Activated CD4-positive, alpha-beta T cell treated with anti-CD3 and anti-CD28 coated beads, Interleukin-2, amount 50 U/mL, for 16 hours (primary cell): ENCODE measurements at places on chromosomes 5 and 9.

- no peak for DNase-seq
These were observed 13.5 kb upstream of the NRARP start for GRCh38 chr9:137315581-137316011.

DNA sequence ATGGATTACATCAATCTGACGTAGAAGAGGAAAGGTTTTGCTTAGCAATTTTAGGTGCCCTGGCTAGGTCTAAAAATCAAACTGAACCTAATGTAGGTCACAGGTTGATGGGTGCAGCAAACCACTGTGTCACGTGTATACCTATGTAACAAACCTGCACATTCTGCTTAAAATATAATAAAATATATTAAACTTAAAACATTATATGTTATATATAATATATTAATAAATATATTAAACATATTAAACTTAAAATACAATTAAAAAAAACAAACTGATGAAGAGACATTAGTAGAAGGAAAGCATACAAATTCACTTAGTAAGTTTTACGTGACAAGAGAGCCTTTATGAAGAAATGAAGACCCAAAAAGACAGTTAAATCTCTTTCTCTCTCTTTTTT, 51.7 kb upstream of the FBXL17 start:
- no peak for DNase-seq

DNA sequence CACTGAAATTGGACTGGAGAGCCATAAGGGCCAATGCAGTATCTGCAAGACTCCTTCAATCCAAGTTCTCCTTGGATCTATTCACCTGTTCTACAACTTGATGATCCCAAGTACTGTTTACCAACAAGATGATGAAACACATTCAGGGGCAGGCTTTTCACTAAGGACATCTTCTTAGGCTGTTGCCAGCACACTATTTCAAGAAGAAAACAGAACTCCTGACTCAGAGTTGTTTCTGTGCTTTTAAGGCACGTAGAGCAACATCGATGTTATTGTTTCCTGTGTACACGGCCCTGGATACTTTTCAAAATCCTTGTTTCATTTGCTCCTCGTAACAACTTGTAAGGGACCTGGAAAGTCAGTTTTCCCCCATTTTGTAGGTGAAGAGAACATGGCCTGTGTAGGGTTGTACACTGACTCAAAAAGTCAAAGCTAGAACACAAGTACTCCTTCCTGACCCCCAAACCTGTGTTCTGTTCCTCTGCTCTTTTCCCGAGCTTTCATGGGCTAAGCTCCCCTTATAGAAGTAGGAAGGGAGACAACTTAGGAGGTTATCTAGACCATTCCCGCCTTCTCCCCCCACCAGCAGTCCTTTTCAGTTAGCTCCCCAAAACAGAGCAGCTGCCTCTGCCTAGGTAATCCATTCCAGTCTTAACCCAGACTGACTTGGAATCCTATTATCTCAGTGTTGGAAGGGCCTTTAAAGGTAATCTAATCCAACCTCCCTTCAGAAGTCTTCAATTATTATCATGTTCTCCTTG, 5.2 kb upstream of the MGAT1 start:
- DNase-seq: peak; percentile 18

- DNase-seq: no peak
These were observed 34.5 kb downstream of the SLC31A2 start for GRCh38 chr9:113185271-113185670.

DNA sequence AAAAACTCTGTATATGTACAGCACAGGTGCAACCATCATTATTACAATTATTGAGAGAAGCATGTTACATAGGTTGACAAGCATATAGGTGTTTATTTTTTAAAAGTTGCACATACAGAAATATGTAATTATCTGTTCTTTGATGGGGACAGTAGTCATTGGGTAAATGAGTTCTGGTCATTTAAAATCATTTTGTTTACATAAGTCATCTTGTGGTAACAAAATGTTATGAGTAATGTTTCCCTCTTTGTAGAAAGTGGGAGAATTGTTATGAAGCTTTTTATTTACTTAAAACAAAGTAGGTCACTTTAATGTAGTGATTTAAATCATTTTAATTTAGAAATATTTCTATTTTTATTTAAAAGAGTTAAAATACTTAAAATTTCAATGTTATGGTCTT, 33.8 kb upstream of the FBXL17 start:
- no peak for DNase-seq

GRCh38 chr5:57816108-57816507, 333.5 kb upstream of the ACTBL2 start:
- DNase-seq: no peak

- DNase-seq: peak; percentile 67
These were observed 11.1 kb downstream of the TTC39B start for GRCh38 chr9:15295761-15296405.

DNA sequence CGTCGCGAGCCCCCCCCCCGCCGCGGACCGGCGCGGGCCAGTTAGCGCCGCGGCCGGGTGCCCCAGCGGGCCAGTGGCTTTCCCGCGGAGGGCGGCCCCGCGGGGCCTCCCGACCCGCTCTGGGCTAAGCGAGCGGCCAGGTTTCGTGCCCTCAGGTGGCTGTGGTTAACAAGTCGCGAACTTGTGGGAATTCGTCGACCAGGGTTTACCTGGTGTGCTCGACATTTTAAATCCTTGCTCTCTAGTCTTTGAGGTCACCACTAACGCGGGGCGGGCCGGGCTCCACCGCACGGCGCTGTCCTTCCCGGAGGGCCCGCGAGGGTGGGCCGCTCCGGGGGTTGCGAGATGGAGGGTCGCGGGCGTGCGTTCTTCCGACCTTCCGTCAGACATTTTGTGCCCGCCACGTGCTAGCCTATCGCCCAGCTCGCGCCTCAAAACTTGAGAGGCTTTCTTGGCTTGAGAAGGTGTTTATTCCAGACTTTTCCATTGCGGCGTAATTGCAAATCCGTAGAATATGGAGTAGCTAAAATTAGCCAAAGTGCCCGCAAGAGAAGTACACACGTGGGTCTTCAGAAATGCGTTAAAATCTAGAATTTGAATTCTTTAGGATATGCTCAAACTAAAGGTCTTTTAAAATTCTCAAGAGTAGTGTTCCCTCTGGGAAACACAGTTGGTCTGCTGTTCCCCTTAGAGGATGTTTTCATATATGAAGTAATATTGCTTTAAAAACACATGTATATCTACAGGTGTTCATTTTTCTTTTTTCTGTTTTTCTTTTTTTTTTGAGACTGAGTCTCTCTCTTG, 2.1 kb downstream of the ANP32B start:
- DNase-seq: peak; percentile 51

GRCh38 chr9:81621785-81622259, 67.5 kb downstream of the TLE1 start:
- DNase-seq: no peak

- DNase-seq: no peak
These were observed 93.4 kb upstream of the CCDC112 start for GRCh38 chr5:115389799-115390382.

DNA sequence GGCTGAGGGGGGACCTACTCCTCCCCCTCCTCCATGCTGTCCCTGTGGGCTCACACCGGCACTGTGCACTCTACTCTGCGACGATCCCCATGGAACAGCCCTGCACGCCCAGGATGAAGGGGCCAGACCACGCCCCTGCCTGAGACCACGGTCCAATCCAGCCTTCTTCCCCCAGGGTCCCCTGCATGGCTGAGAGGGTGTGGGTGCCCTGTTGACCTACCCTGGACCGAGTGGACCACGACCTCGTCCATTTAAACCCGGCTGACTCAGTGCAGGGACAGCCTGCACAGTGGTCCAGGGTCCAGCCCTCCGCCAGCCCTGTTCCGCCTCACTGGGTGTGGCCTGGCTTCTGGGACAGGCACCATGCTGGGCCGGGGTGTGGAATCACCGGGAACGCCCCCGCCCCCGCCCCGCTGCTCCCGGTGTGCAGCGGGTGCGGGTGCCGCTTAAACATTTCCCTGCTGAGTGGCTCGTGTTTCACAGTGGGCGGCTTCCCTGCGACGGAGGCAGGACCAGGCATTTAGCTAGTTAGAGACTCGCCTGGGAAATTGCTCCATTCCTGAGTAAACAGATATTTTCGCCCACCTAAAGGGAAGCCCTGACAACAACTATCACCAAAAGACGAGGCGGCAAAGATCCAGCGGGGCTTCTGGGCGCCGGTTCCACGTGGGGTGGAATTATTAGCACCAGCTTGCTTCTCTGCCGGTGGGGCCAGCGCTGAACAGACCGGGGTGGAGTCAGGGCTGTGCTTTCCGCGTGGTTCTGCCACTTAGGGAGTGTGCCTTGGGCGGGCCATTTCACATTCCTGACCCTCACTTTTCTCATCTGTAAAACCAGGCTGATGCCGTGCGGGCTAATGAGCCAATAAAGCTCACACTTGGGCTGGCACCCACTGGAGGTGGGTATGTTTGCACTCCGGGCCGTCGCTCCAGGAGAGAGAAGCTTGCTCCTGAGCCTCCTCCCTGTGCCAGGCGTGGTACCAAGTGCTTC, 22.6 kb downstream of the DBH start:
- no peak for DNase-seq

GRCh38 chr5:98982880-98983279, 54.1 kb upstream of the CHD1 start:
- no peak for DNase-seq

GRCh38 chr9:132077881-132078698, 1.6 kb downstream of the MED27 start:
- peak; percentile 40 for DNase-seq

DNA sequence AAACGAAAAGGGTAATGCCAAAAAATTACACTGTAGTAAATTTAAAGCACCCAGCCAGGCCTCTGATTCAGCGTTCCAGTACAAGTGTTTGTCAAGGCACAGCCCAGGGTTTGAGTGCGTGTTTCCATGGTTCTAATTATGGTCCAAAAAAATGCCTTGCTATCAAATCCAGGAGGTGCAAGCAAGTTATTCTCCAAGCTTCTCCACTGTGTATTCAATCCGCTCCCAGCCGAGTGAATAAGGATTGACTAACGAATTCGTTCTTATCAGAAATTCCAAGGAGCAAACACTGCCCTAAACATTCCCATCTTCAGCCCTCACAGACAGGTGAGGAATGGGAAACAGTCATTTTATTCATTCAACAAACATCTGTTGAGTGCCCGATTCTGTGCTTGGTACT, 103.3 kb upstream of the WWC1 start:
- DNase-seq: no peak

GRCh38 chr5:42943931-42944631, 96.0 kb downstream of the ANXA2R start:
- DNase-seq: no peak

GRCh38 chr9:125235804-125236519, 5.2 kb downstream of the HSPA5 start:
- no peak for DNase-seq

- DNase-seq: no peak
These were observed 71.9 kb downstream of the CDK5RAP2 start for GRCh38 chr9:120507936-120508510.

- DNase-seq: no peak
These were observed 17.1 kb downstream of the CTNNA1 start for GRCh38 chr5:138770291-138770690.

GRCh38 chr9:107068581-107068980, 205.6 kb downstream of the ZNF462 start:
- DNase-seq: no peak

DNA sequence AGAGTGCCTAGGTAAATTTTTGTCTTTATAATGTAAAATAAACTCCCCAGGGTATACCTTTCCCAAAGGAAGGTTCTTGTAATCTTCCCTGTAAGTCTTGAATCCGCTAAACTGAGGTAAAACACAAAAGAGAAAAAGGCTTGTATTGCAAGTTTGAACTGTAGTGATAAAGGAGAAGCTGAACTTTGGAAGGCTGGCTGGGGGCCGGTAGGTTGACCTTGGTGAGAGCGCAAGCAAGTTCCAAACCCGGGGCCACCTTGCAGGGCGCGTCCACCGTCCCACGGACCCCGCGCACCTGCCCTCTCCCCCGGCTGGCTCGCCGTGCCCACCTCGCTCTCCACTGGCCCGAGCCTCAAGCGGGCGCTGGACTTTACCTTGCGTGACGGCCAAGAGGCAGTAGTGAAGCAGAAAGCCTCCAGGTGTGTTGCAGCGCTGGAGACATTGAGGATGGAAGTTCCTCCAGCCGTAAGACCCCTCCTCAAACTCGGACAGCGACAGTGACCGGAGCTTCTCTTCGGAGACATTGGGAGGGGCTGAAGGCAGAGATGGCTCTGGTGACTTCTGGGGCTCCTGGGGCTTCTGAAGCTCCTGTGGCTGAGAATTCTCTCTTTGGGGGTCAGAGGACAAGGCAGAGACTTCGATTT, 428 bp downstream of the SLCO4C1 start:
- DNase-seq: no peak

- DNase-seq: no peak
These were observed 286.8 kb upstream of the RPS23 start for GRCh38 chr5:82564963-82565362.

GRCh38 chr5:124180875-124181461, 565.5 kb downstream of the ZNF608 start:
- DNase-seq: no peak

DNA sequence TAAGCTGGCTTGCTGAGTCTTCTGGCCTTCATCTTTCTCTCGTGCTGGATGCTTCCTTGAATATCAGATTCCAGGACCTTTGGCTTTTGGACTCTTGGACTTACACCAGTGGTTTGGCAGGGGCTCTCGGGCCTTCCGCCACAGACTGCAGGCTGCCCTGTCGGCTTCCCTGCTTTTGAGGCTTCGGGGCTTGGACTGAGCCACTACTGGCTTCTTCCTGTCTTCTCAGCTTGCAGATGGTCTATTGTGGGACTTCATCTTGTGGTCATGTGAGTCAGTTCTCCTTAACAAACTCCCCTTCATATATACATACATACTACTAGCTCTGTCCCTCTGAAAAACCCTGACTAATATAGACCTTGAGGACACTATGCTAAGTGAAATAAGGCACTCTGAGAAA, 78.3 kb upstream of the SSBP2 start:
- no peak for DNase-seq

DNA sequence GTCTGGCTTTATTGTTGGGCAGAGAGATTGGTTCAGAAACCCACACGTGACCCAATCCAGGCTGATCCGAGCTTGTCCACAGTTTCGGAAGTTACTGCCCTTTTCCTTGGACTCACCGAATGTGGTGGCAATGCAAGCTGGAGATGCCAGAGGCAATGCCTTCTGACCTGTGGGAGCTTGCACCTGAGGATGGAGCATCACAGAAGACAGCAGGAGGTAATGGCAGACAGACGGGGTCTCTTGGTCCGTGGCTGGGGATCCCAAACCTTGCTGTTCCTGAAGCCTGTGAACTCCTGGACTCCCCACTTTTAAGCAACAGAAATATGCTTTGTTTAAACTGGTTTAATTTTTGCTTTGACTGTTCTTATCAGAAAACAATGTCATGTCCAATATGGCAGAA, 265.2 kb upstream of the IRX1 start:
- no peak for DNase-seq

GRCh38 chr5:84242286-84242685, 142.4 kb downstream of the EDIL3 start:
- DNase-seq: no peak

DNA sequence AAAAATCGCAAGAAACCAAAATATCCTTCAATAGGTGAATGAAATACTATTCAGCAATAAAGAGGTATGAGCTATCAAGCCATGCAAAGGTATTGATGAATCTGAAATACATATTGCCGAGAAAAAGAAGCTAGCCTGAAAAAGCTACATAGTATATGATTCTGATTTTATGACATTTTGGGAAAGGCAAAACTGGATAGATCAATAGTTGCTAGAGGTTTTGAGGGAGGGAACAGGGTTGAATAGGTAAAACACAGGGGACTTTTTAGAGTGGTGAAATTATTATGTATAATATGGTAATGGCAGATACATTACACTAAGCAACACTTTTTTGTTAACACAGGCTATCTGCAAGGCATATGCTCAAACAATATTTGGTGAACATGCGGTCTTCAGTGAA, 327.6 kb upstream of the ADAMTSL1 start:
- no peak for DNase-seq
